WTC11 (cell line): ENCODE measurements at places on chromosomes 2 and 18.

- H3K4me1 ChIP-seq: peaks cover 27% of the 10 kb centered on the region
- H3K27ac ChIP-seq: no peak overlapping the region
- H3K27me3 ChIP-seq: no peaks in the 10 kb centered on the region; the same call in 1 of the 2 replicates
- no peak for DNase-seq
- no peaks in the 10 kb centered on the region for H3K36me3 ChIP-seq
Measured at GRCh38 chr2:209582281-209582680, 158.4 kb downstream of the MAP2 start.

DNA sequence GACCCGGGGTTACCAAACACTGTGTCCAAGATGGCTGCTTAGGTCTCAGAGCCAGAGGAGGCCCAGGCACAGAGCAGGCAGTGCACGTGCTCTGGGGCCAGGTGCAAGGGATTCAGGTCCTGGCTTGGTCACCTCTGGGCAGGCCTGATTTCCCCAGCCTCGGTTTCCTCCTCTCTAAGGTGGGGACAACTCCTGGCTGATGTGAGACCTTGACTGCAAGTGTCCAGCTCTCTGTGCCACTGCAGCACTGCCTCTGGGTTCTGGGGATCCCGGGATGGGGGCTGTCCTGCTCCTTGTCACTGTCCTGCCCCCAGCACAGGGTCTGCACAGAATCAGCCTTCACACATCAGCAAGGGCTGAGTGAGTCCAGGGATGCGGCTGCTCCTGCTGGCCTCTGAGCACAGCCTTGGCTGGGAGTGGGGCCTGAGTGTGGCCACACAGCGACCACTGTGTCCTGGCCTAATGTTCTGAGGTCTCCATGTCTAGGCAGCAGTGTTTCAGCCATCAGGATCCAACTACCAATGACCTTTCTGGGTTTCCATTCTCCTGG lies 170.2 kb upstream of the HDAC4 start:
- DNase-seq: no peak
- no peak overlapping the region for H3K4me3 ChIP-seq
- H3K27me3 ChIP-seq: no peaks in the 10 kb centered on the region
- H3K36me3 ChIP-seq: no peaks in the 10 kb centered on the region

DNA sequence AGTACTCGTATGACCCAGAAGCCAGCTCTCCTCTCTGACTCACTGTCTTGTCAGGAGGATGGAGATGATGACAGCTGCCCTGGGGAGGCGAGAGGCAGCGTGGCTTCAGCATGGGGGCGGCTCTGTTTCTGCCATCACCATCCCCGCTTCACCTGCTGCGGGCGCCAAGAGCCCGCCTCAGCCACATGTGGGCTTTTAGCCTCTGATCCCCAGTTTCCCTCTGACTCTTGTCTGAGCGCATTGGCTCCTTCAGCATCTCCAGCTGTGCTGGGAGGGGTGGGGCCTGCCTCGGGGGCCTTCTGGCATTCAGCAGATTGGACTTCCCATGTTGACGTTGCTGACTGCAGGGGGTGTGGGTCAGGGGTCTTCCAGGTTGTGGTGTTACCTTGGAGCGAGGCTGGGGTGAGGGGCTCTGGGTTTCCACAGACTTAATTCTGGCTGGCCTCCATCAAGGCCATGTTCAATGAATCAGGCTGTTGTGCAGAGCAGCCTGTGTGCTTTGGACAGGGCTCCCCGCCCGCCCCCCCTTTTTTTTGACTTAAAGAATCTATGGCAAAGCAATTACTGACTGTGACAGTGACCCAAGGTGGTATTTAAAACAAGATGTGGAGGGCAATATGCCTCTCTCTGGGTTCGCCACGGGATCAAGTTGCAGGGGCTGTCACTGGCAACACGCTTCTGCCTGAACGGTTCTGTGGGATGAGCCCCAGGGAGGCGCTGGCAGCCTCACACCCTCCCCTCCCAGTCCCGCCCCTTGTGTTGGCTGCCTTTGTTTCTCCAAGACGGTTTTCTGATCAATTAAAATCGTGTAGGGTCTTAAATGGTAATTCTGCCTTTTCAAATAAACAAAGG lies 228.3 kb downstream of the LDLRAD4 start:
- no peaks in the 10 kb centered on the region; the same call in 1 of the 2 replicates for H3K27me3 ChIP-seq
- no peak for DNase-seq
- no peak overlapping the region for H3K4me3 ChIP-seq
- no peak overlapping the region for H3K27ac ChIP-seq

GRCh38 chr2:70962211-70962884 lies 16.1 kb upstream of the ANKRD53 start:
- no peak overlapping the region for H3K4me3 ChIP-seq
- peaks cover 6% of the 10 kb centered on the region for H3K4me1 ChIP-seq
- no peaks in the 10 kb centered on the region for H3K36me3 ChIP-seq
- no peak overlapping the region for H3K27ac ChIP-seq
